Left lobe of liver (tissue), 2 donors: ENCODE measurements at places on chromosomes 7 and 10. TPM values are rescaled to one million over a fixed set of nuclear protein-coding genes. Genes with fewer than 3 reads are reported as not detected.

GRCh38 chr7:36391436-36392198, 2.0 kb downstream of the ANLN start:
- DNase-seq: no peak

DNA sequence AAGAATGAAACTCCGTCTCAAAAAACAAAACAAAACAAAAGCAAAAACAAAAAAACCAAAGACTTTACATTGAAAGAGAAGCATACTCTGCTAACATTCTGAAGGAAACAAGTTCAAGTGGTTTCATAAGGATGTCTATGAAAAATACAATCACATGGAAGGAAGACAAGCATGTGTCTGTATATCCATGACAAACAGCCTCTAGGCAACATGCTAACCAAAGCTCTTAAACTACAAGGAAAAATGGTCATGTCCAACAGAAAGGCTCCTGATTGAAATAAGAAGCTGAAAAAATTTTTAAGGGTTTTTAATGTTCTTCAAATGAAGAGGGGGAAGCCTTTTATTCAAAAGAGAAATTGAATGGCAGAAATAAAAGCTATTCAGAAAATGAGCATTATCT, 64.9 kb downstream of the UBE2H start:
- no peak for DNase-seq

DNA sequence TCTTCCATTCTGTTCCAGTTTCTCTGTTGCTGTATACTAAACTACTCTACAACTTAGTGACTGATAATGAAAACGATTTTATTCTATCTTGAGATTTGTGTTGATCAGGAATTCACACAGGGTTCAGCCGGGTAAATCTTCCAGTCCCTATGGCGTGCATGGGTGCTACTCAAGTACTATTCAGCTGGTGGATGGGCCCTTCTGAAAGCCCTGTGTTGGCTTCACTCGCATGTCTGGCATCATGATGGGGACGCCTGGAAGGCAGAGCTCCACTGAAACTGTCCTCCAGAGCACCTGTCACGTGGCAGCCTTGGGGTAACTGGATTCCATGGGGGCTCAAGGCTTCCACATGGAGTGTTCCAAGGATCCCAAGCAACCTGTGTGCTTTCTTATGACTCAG, 86.0 kb upstream of the ZMIZ1 start:
- DNase-seq: no peak

DNA sequence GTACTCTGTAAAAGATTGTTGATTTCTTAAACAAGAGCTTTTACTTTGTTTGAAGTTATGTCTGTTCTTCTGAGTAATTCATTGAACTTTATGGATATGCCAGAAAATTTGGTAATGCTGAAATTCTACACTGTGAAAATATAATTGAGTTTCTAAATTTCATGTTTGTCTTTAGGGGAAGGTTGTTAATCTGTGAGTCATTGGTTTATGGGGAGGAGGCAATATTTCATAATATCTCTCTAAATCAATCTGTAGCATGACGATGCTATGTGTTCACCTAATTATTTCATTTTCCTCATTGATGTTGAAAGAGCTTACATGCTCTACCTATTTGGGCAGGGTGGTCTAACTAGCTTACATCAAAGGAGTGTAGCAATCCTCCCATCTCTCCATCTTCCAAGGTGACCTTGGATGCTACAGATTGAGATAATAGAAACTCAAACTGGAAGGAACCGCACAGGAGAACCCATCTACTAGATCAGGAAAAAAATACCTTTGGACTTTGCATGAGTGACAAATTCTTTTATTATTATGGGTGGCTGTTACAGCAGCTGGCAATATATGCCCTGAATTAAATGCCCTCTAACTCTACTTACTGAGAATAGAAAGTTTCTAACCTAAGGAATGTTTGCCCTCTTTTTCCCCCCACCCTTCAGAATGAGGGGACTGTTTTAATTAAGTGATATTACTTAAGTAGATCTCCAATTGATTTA, 8.4 kb upstream of the SNX13 start:
- no peak for DNase-seq

DNA sequence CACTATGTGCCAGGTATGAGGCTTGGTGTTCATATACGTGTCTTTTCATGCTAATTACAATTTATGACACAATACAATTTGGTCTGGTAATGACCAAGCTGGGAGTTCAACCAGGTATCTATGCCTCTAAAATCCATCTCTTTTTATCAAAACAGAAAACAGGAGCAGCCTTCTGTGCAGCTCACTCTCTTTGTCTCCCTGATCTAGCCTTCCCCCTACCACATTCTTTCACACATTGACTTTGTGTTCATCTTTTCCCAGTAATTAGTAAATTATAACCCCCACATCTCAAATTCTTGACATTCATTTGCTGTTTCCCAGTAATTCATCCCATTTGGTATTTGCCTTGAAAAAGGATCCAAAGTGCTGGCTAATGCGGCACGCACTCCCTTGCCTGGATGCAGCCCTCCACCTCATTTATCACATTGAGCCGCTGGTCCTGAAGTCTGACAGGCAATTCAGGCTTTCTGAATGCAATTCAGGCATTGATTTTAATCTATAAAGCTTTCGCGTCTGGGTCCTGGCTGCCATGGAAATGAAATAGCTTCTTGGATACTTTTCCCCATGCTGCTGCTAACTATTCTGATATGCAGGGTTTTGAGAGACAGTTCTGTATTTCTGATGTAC, 112.5 kb upstream of the ANKRD1 start:
- DNase-seq: no peak

Gene OR2A42
- not detected for total RNA-seq

Gene DNAJC30
- total RNA-seq: 10.0 TPM
